A549 treated with Mapracorat at 1 μM for 4 hours (cell line): ENCODE measurements at places on chromosomes 2 and 18. TPM values are rescaled to one million over a fixed set of nuclear protein-coding genes. Genes with fewer than 3 reads are reported as not detected.

The C2orf74 gene
- total RNA-seq = 13.7 to 18.7 TPM (median 14.9 TPM) in 5 replicates

The LIMS3 gene
- not detected in 5 replicates for total RNA-seq

The CSRNP3 gene
- not detected in 5 replicates for total RNA-seq

The FHL2 gene
- total RNA-seq = 56.6 to 75.1 TPM (median 62.8 TPM) in 5 replicates

The PFN4 gene
- total RNA-seq = 1.1 to 1.9 TPM (median 1.9 TPM) in 5 replicates

The BCL2 gene
- total RNA-seq = 0.38 to 0.67 TPM (median 0.53 TPM) in 5 replicates

The MOCOS gene
- 2.6 to 3.0 TPM (median 2.7 TPM) in 5 replicates for total RNA-seq

The COL3A1 gene
- total RNA-seq = 0.07 to 0.26 TPM (median 0.15 TPM) in 5 replicates

The CMPK2 gene
- 0.73 to 0.95 TPM (median 0.86 TPM) in 5 replicates for total RNA-seq

The CYP27A1 gene
- total RNA-seq = 0.14 to 0.16 TPM (median 0.15 TPM) in 3 of 5 replicates, not detected in the others

The COL6A3 gene
- total RNA-seq = 0.11 to 0.47 TPM (median 0.30 TPM) in 5 replicates

The RIT2 gene
- not detected in 5 replicates for total RNA-seq

The LAMA1 gene
- total RNA-seq = 0.03 to 0.45 TPM (median 0.06 TPM) in 5 replicates

The FSHR gene
- total RNA-seq = not detected in 5 replicates

The SERPINB3 gene
- 0.16 to 0.27 TPM in 2 of 5 replicates, not detected in the others for total RNA-seq

The MAB21L4 gene
- 0.11 to 0.28 TPM (median 0.20 TPM) in 5 replicates for total RNA-seq

The REG1B gene
- total RNA-seq = not detected in 5 replicates

The CTAGE1 gene
- not detected in 5 replicates for total RNA-seq

The HOXD10 gene
- total RNA-seq = 4.4 to 6.4 TPM (median 5.4 TPM) in 5 replicates

The ZSWIM2 gene
- not detected in 5 replicates for total RNA-seq

The PTPRN gene
- total RNA-seq = 1.1 to 1.8 TPM (median 1.3 TPM) in 5 replicates

The MYO1B gene
- 46.1 to 61.0 TPM (median 50.1 TPM) in 5 replicates for total RNA-seq

The HMSD gene
- 0.06 to 0.60 TPM (median 0.30 TPM) in 4 of 5 replicates, not detected in the other for total RNA-seq

The GDF7 gene
- 0.02 to 0.13 TPM (median 0.09 TPM) in 5 replicates for total RNA-seq

The HOXD11 gene
- total RNA-seq = 5.6 to 8.0 TPM (median 6.2 TPM) in 5 replicates

The SLC30A3 gene
- 2.1 to 4.0 TPM (median 3.3 TPM) in 5 replicates for total RNA-seq

The MYOM1 gene
- total RNA-seq = 0.08 to 0.59 TPM (median 0.30 TPM) in 5 replicates

The RESP18 gene
- not detected in 5 replicates for total RNA-seq

The STAT1 gene
- total RNA-seq = 50.7 to 60.5 TPM (median 54.7 TPM) in 5 replicates

The PLEKHH2 gene
- total RNA-seq = 1.4 to 2.5 TPM (median 1.7 TPM) in 5 replicates

The RPRM gene
- 0.12 TPM in 1 of 5 replicates, not detected in the others for total RNA-seq

The NXPH2 gene
- total RNA-seq = not detected in 5 replicates

The KLHL30 gene
- total RNA-seq = 0.18 to 0.26 TPM (median 0.24 TPM) in 5 replicates

The RHBDD1 gene
- total RNA-seq = 7.1 to 9.7 TPM (median 9.0 TPM) in 5 replicates
